ENCODE measurements at places on chromosomes 1 and 21. TPM values are rescaled to one million over a fixed set of nuclear protein-coding genes. Genes with fewer than 3 reads are reported as not detected.

DNA sequence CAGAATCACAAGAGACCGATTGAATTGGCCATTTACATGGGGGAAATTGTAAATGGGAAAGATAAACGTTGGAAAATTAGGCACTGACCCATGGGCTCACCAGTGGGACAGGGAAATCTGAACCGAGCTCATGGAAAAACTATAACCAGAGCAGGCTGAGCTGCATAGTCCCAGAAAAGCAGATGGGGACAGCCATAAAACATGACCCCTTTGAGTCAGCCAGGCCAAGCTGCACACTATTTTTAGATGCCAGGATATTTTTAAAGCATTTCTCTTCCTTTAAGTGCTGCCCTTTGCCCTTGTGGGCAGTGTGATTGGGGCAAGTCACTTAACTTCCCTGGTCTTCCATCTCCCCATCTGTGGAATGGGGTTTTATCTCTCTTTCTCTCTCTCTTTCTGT lies 184.1 kb downstream of the FOXD2 start:
- no peaks in the 10 kb centered on the region for H3K27me3 ChIP-seq
- DNase-seq, result no peak
- H3K4me1 ChIP-seq, result no peaks in the 10 kb centered on the region

DNA sequence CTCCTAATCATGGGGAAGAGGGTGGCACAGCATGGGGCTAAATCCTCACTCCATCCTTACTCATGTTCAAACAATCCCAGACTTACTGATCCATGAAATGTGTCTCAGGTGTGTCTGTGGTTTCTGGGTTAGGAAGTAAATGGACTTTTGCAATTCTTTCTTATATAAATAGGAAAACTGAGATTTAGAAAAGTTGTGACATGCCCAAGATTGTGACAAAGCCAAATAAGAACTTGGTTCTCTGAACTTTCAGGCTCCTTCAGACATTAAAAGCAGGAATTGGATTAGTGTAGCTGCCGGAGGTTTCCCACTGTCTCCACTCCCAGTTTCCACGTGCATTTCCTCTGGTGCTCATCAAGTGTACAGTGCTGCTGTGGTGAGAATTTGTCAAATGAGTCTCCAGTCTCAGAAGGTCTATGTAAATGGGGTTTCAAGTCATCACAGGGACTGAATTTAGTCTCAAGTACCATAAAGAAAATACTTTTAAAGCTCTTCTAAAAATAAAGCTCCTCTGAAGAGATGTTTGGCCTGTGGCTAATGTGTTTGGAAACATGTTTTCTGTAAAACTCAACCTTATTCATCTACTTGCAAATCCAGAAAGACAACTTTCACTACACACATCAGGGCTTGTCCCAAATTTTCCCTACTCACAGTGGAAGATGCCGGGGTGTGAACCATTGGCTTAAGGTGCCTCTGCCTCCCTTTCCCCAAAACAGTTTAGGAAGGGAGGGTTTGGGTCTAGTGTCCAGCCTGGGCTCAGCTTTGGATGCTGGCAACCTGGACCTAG lies 115.2 kb downstream of the NGF start:
- no peak overlapping the region for H3K27ac ChIP-seq
- no peak overlapping the region for H3K4me3 ChIP-seq
- peaks cover 2% of the 10 kb centered on the region for H3K27me3 ChIP-seq
- no peaks in the 10 kb centered on the region for H3K36me3 ChIP-seq
- no peaks in the 10 kb centered on the region for H3K4me1 ChIP-seq

- no peak overlapping the region for H3K4me3 ChIP-seq
- no peak for DNase-seq
- peaks cover 16% of the 10 kb centered on the region for H3K27me3 ChIP-seq
- H3K36me3 ChIP-seq, result no peaks in the 10 kb centered on the region
- no peak overlapping the region for H3K27ac ChIP-seq
Measured at GRCh38 chr1:201751872-201752271, 77.1 kb upstream of the IPO9 start.

DNA sequence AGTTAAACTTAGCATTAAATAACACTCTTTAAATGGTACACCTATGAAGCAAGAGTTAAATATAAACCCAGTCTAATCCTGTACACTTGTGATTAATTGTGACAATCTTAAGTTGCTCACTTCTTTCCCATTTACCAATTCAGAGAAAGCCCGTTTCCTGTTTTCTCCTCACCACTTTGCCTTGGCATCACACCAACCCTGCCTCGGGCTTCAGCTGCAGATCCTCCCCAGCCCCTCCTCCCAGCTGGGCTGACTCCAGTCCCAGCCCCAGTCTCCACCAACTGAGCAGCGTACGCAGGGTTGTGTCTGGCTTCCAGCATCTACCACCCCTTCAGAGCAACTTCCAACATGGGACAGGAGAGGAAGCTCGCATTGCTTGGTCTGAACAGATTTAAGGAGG lies 4.1 kb downstream of the PYCR2 start:
- H3K4me3 ChIP-seq, result no peak overlapping the region
- no peak for DNase-seq
- no peak overlapping the region for H3K27ac ChIP-seq
- no peaks in the 10 kb centered on the region for H3K27me3 ChIP-seq
- peaks cover 27% of the 10 kb centered on the region for H3K4me1 ChIP-seq

- peaks cover 17% of the 10 kb centered on the region for H3K36me3 ChIP-seq
- H3K4me1 ChIP-seq, result peaks cover 41% of the 10 kb centered on the region
- no peaks in the 10 kb centered on the region for H3K27me3 ChIP-seq
- no peak overlapping the region for H3K4me3 ChIP-seq
- no peak overlapping the region for H3K27ac ChIP-seq
- DNase-seq, result peak; percentile 25
Measured at GRCh38 chr21:14737922-14738321, 191.8 kb upstream of the SAMSN1 start.

DNA sequence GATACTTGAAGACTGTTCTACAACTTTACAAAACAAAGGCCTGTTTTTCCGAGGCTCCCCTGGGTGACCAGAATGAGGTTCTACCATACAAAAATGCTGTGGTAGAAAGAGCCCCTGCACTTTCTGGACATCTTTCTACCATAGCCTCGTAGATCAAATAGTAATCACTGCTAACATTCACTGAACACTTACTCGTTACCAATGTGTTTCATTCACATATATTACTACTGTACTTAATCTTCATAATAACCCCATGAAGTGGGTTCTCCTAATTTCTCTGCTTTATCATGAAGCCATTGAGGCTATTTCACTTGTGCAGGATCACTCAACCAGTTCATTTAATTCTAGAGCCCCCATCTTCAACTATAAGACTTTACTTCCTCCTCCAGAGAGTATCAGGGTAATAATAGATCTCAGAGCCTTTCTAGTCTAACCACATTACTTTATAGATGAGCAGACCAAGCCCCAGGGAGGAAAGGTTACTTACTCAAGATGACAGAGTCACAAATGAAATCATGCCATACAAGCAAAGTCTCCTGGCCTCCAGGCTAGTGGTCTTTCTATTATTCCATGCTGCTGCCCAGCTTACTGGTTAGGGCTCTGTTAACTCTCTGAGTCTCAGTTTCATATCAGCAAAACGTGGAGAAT lies 46.7 kb upstream of the OSBPL9 start:
- H3K27me3 ChIP-seq, result no peaks in the 10 kb centered on the region
- no peak overlapping the region for H3K4me3 ChIP-seq
- no peaks in the 10 kb centered on the region for H3K36me3 ChIP-seq
- H3K4me1 ChIP-seq, result peaks cover 36% of the 10 kb centered on the region

DNA sequence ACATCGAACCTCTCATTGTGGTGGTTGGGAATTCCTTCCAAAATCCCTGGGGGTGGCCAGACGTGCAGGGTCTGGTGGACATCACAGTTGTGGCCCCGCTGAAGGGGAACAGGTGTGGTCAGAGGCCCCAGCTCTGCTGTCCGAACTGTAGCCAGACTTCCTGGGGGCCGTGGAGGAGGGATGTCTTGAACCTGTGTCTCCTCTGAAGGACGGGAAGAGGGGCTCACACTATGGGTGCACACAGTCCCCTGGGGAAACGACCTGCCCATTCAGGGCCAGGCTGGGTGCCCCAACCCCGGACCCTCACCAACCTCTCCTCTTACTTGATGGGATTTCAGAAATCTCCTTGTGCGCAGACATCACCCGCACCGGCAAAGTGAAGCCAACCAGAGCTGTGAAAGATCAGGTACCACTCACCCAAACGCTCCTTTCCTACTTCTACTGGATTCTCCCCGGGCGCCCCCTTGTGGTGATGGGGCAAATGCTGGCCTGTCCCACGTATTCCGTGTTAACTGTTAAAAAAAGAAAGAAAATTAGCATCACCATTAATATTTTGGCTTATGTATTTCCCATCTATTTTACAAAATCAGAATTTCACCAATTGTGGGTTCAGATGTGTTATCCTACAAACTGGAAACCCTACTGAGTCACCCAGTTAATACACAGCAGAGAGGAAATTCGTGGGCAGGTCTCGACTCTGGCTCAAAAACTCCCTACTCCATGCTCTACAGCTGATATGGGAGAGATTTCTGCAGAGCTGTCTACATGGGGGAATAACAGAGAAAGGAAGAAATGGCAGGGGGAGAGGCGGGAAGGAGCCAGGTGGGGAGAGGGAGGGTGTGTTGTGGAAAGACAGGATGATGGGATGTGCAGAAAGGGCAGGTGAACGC lies 28.1 kb downstream of the PADI4 start:
- no peak overlapping the region for H3K27ac ChIP-seq
- H3K4me3 ChIP-seq, result no peak overlapping the region
- DNase-seq, result peak; percentile 40
- H3K27me3 ChIP-seq, result no peaks in the 10 kb centered on the region
- peaks cover 2% of the 10 kb centered on the region for H3K4me1 ChIP-seq

DNA sequence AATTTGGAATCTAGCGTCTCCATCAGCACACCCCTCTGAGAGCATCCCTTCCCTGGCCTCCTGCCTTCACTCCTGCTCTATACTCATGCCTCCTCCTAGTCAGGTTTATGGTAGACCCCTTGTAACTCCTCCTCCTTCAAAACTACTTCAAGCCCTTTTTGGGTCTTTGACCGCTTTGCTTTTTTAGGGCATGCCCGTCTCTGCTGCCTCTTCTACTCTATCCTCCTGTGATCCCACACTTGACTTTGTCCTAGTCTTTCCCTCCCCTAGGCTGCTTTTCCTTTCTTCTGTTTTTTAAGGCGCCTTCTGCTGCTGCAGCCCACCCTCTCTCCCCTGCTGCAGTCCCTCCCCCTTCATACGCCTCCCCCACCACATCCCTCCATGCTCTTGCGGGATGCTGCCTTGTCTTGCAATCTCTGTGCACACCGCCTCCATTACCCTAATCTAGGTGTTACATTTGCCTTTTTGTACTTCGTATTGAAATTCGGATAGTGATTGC lies 1.5 kb downstream of the SNX27 start:
- peak overlapping the region; percentile 97 for H3K27ac ChIP-seq
- H3K36me3 ChIP-seq, result peaks cover 16% of the 10 kb centered on the region

DNA sequence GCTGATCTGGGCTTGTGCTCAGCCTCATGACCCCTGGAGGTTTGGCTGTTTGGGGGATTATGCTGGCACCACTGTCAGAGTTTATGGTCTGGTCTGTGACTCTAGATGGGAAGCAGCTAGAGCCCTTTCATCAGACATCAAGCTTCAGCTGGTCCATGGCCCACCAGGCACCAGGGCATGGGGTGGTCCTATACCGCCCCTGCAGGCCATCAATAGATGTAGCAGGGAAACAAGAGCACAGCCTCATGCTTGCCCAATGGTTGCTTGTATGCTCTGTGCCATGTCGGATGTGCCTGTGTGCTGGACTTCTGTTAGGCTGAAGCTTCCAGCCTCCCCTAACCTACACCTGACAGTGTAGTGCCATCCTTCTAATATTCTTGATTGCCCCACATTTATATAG lies 71.1 kb upstream of the CD34 start:
- no peaks in the 10 kb centered on the region for H3K36me3 ChIP-seq
- peaks cover 20% of the 10 kb centered on the region for H3K27me3 ChIP-seq
- H3K4me3 ChIP-seq, result no peak overlapping the region
- no peak overlapping the region for H3K27ac ChIP-seq
- H3K4me1 ChIP-seq, result no peaks in the 10 kb centered on the region
- DNase-seq, result no peak

DNA sequence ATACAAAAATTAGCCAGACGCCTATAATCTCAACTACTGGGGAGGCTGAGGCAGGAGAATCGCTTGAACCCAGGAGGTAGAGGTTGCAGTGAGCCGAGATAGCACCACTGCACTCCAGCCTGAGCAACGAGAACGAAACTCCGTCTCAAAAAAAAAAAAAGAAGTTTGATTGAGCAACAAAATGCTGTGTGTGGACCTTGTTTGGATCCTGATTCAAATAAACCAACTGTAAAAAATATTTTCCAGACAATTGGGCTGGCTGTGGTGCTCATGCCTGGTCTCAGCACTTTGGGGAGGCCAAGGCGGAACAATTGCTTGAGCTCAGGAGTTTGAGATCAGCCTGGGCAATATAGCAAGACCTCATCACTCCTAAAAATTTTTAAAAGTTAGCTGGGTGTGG lies 16.8 kb downstream of the PTAFR start:
- DNase-seq, result no peak
- H3K27me3 ChIP-seq, result peaks cover 74% of the 10 kb centered on the region
- H3K27ac ChIP-seq, result no peak overlapping the region

- no peak for DNase-seq
- H3K36me3 ChIP-seq, result peaks cover 59% of the 10 kb centered on the region
- no peak overlapping the region for H3K27ac ChIP-seq
- H3K4me3 ChIP-seq, result no peak overlapping the region
Measured at GRCh38 chr1:172556461-172556860, 23.5 kb downstream of the SUCO start.

- no peak for DNase-seq
- peaks cover 83% of the 10 kb centered on the region for H3K4me1 ChIP-seq
- peak overlapping the region; percentile 93 for H3K27ac ChIP-seq
Measured at GRCh38 chr1:235009074-235009473, 119.6 kb downstream of the TOMM20 start.

DNA sequence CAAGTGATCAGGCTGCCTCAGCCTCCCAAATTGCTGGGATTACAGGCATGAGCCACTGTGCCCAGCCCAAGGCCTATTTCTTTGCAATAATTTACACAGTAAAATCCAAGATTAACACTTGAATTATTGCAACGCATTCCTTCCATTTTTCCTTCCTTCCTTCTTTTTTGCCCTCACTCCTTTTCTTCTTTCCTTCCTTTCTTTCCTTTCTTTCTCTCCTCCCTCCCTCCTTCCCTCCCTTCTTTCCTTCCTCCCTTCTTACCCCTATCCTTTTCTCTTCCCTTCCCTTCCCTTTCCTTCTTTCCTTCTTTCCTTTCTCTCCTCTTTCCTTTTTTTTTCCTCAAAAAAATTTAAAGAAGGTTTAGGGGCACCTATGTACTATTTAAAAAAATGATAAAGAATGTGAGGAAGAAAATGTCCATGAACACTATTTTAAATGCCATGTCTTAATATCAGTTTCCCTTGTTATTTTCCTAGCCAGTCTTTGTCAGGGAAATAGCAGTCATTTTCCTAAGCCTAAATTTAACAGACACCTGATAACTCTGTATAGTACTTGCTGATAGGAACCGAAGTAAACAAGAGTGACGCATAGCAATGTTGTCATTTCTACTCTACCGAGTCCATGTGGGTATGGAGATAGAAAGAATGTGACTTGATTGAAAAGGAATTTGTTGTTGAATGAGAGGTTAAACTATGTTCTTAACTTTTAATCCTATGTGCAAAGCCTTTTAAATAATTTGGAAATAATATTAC lies 79.8 kb upstream of the HMCN1 start:
- H3K27ac ChIP-seq, result no peak overlapping the region
- DNase-seq, result no peak
- H3K4me3 ChIP-seq, result no peak overlapping the region
- peaks cover 5% of the 10 kb centered on the region for H3K4me1 ChIP-seq
- no peaks in the 10 kb centered on the region for H3K27me3 ChIP-seq
- peaks cover 3% of the 10 kb centered on the region for H3K36me3 ChIP-seq

- H3K4me1 ChIP-seq, result no peaks in the 10 kb centered on the region
- H3K27me3 ChIP-seq, result no peaks in the 10 kb centered on the region
- no peaks in the 10 kb centered on the region for H3K36me3 ChIP-seq
- no peak overlapping the region for H3K4me3 ChIP-seq
Measured at GRCh38 chr1:203178821-203179666, 3.4 kb upstream of the MYBPH start.

The PLA2G2D gene
- not detected for total RNA-seq

The BRINP3 gene
- total RNA-seq, result not detected

The TSNAX gene
- 43.9 TPM for total RNA-seq

The OLFM3 gene
- total RNA-seq, result not detected

The BSND gene
- not detected for total RNA-seq

All from activated T-helper 2 cell treated with anti-CD3 and anti-CD28 coated beads, Interferon-gamma antibody, Interleukin-2, Interleukin-4, amounts not matched to agents 10 μg/mL and 5 μg/mL and 100 μg/mL, durations not matched to agents 14 hours and 24 hours and 36 hours (primary cell).